EL (cell line): ENCODE measurements at places on chromosomes 3 and 15.
A peak's percentile ranks its signal among the peaks of the same experiment; 100 is the strongest.

- peak; percentile 94 for DNase-seq
Observed at GRCh38 chr15:73697033-73697467, 12.9 kb downstream of the CD276 start.

GRCh38 chr3:97949110-97949485 lies 23.1 kb downstream of the RIOX2 start:
- DNase-seq, result no peak

- peak; percentile 16 for DNase-seq
Observed at GRCh38 chr3:52769786-52770455, 819 bp downstream of the NEK4 start.

- no peak for DNase-seq
Observed at GRCh38 chr3:28673446-28673845, 324.8 kb upstream of the AZI2 start.

GRCh38 chr3:56522374-56522773 lies 34.6 kb upstream of the CCDC66 start:
- DNase-seq, result no peak

DNA sequence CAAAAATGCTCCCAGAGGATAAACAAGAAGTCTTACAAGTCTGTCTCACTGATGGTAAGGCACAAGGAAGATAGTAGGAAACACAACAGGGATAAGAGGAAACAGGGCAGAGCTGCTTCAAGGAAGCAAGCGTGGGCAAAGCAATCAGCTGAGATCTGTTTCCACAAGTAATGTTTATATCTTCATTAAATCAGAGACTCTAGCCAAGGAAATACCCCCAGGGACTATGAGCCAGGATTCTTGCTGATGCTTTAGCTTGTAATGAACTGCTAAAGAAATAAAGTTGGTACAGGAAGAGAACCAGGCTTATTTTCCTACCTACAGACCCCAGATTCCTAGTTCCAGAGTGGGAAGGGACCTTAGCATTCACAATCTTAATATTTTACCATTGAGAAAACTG lies 112.7 kb upstream of the C3orf80 start:
- DNase-seq, result no peak

DNA sequence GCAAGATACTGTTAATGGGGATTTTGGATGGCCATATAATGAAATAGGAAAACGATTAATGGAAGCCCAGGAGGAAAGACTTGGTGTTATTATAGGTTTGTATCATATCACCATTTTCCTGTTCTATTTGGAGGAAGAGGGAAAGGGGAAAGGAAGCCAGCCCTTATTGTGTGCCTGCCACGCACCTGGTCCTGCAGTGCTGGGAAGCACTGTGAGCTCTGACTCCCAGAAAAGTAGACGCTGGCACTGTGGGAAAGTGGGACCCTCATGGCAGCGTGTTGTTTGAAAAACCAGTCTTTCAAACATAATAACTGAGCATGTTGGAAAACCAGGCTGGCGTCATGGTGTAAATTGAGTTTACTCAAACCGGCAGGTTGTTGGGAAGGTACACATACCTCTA lies 22.0 kb downstream of the CGNL1 start:
- DNase-seq, result no peak

DNA sequence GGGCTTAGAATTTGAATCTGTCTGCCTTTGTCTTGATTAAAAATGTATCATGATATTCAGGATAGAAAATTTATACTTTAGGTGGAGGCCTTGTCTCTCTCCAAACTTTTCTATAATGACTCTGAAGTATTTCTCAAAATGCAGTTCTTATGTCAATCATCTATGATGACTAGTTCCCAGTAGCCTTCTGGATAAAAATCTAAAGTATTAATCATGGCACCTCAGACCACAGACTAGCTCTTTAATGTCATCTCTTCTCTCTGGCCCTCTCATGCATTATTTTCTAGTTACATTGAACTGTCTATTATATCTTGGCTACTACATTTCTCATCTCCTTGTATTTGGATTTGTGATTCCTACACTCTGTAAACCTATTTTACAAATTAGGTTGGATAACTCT lies 96.9 kb downstream of the ZPLD1 start:
- DNase-seq, result no peak

- DNase-seq, result peak; percentile 9
Observed at GRCh38 chr3:193870376-193871219, 265.4 kb upstream of the HES1 start.

DNA sequence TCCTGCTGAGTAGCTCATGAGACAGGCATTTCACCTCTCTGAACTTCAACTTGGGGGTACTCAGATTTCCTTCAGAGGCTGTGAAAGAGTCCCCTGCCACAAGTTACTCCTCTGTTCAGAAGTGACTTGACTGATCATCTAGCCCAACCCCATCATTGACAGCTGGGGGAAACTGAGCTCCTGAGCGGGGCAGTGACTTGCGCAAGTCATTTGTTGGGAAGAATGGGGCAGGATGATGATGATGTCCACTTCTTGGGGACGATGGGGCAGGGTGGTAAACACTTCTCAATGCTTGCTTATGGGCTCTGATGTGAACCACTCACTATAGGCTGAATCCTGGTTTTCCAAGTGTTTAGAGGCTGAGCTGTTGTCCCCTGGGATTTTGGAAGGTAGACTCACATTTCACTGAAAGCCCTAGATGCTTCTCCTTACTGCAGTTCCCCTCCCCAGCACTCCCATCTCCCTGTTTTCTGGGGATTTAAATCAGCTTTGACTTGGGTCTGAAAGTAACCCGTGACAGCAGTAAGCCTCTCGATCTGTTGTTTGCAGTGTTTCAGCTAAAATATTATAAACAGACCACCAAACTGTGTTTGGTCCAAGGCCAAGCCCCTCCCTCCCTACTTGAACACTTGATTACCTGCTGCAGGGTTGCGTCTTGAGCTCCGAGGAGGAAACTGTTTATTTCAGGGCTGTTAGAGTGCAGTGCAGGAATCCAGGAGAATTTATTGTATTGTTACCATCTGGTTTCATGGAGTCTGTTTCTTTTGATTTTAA lies 25.1 kb downstream of the SMAD3 start:
- DNase-seq, result no peak

DNA sequence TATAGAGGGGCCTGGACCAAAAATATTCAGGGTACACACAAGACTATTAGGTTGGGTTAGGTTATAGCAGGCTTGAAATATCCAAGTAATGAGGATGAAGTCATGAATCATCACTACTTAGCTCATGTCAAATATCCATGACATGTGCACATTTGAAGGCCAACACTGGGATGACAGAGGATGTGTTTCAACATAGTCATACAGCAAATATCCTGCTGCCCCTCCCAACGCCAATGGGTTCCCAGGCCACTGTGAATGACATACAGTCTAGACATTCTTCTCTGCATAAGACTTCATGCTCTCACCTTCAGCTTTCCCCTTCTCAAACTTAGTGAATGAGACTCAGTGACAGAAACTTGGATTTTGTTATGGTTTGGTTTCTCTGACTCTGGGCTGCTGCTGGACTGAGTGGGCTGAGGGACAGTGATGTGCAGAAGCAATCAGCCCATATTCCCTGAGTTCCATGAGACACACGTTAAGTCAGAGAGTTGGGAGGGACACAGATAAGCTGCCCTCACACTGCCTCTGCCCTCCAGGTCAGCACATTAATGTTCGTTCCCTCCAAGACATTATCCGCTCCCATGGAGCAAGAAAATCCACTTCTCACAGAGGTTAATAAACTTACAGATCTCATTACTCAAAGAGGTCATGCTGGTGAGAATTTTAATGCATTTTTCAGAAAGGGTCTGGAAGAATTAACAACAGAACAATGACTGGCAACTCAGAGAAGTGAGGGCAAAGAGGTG lies 15.4 kb downstream of the HOMER2 start:
- DNase-seq, result peak; percentile 45

DNA sequence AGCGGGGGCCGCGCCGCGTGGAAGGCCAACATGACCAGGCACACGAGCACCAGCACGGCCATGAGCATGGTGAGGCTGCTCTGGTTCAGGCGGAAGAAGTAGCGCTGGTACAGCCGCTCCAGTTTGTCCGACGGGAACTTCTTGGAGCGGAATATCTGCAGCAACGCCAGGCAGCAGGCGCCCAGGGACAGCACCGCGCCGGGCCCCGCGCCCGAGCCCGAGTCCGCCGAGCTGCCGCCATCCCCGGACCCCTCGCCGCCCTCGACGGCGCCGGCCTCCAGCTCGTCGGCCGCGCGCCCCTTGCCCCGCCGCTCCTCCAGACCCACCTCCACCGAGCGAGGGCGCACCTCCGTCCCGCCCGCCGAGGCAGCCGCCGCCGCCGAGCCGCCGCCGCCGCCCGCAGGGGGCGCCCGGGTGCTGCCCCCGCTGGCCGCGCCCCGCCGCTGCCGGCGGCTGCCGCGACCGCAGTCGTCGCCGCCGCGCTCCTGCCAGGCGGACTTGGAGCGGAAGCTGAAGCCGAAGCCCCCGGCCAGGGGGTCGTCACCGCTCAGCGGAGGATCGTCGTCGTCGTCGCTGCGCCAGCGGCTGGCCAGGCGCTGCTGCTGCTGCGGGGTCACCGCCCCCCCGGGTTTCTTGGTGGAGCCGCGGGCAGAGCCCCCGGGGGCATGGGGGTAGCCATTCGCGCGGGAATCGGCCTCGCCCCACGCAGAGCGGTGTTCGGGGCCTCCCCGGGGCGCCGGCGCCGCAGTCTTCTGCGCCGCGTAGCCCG lies 957 bp downstream of the ADCY5 start:
- no peak for DNase-seq

GRCh38 chr3:63264716-63265115 lies 13.4 kb upstream of the SYNPR start:
- no peak for DNase-seq

- DNase-seq, result no peak
Observed at GRCh38 chr3:181862502-181862901, 150.8 kb downstream of the SOX2 start.

GRCh38 chr3:153144779-153145178 lies 17.2 kb upstream of the RAP2B start:
- DNase-seq, result peak; percentile 73

- DNase-seq, result no peak
Observed at GRCh38 chr15:73867426-73867825, 5.9 kb upstream of the TBC1D21 start.

DNA sequence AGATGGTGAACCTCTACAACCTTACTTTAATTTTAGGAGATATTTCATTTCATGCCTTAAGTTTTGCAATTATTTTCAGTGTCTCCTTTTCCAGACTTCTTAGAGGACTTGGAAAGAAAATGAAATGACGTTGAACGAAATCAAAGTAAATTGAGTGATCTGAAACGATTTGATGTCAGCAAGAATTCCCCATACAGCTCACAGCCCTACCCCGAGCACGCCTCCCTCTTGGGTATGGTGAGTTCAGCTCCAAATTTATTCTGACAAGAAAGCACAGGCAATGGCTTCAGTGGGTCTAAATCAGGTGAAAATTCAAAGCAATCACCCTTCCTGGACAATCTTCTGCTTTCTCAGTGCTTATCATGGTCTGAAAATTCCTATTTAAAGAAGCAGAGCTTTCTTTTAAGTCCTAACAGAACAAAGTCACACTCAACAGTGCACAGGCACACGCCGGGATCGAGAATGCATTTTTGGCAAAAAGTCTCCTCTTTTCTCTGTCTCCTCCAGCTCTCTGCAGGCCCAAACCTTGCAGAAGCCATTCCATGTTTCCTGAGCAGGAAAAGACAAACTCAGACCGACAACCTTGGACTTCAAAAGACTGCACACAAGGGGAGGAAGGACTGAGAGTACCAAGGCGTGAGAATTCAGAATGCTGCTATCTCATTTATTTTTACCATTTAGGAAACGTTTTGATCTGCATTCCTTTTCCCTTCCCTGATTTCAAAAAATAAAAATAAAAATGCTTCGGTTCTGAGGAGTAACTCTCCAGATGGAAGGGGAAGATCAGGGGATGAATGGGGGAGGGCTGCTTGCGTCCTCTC lies 72.0 kb downstream of the CCNL1 start:
- DNase-seq, result no peak

DNA sequence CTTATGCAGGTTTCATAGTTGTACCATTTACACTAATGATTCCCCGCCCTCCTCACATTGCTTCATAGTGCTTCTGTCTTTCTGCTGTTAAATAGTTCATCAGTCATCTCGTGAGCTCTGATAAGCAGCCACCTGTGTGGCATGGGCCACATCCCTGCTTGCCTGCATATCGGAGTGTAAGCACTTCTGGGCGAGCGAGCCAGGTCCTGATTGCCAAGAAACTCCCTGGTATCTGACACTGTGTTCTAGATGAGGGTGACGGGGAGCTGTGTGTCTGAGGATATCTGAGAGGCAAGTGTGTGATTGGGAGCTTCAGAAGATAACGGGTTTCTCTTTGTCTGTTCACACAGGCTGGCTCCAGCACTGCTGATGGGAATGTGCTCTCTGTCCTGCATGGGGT lies 130.6 kb downstream of the LRIG1 start:
- DNase-seq, result no peak

- no peak for DNase-seq
Observed at GRCh38 chr3:46252980-46253379, 10.7 kb downstream of the CCR3 start.

DNA sequence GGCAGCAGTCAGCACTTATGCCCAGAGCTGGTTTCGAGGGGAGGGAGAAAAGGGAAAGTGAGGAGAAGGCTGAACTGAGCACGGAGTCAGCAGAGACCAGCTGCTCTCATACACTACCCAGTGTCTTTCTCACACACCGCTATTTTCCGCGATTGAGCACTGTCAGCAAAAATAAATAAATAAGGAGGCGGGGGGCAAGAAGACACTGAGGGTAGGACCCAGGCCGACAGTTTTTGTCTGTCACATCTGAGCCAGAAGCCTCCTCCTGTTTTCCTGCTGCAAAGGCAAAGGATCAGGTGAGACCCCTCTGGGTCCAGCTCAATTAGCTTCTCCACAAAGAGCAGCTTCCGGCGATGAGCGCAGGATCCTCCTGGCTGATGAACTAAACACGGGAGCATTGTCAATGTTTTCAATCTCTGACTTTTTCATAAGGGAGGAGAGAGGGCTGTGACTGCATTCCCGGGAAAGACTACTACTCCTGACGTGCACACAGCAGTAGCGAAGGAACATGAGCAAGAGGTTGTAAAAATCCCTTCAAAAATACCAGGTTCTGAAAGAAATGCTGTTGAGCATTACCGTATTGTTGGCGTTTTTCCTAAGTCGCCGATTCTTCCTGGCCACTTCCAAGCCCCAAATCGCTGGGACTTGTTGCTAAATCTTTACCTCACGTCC lies 1.3 kb downstream of the FRMD5 start:
- DNase-seq, result peak; percentile 34

DNA sequence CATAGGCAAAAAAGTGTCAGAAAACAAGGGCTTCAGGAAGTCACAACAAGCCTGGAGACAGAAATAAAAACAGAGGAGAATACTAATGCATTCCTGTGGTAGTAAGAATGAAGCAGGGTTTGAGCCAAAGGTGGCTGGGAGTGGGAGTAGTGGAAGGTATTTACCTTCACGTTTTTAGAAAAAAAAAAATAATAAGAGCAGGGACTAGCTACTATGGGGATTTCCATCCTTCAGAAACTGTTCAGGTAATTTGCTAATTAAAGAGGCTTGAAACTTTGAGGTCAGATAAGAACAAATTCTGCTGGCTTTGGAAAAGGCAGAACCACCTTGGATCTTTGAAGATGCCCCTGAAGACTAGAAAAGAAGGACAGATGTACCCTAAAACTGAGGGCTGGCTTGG lies 18.4 kb downstream of the ILDR1 start:
- no peak for DNase-seq

DNA sequence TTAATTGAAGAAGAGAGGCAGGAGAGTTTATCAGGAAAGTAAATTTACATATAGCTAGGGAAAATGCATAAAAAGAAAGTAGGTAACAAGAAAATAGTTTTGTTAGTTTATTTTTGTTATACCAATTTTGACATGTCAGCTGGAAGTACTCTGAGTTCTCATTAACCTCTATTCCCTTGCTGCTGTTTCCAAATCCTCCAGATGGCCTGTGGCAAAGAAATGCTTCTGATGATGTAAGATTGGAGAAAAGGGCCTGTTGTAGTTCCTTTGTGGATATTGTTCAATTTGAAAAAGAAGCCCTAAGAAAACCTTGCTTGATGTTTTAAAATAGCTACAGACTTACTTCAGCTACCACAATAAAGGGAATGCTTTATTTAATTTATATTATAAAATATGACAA lies 192.9 kb upstream of the SLITRK3 start:
- DNase-seq, result no peak
